WTC11 (cell line): ENCODE measurements at places on chromosomes 2 and 18. TPM values are rescaled to one million over a fixed set of nuclear protein-coding genes. Genes with fewer than 3 reads are reported as not detected.

The ARHGEF33 gene
- total RNA-seq: 0.42 to 0.57 TPM (median 0.50 TPM) in 3 replicates

The AMER3 gene
- 0.05 to 0.13 TPM (median 0.09 TPM) in 3 replicates for total RNA-seq

The SCYGR1 gene
- not detected in 3 replicates for total RNA-seq

The VWA3B gene
- total RNA-seq: not detected in 3 replicates

The SRD5A2 gene
- 0.05 to 0.07 TPM (median 0.05 TPM) in 3 replicates for total RNA-seq

The STARD6 gene
- 0.23 TPM in 1 of 3 replicates, not detected in the others for total RNA-seq

The CKAP2L gene
- 17.7 to 25.6 TPM (median 17.9 TPM) in 3 replicates for total RNA-seq

The PLEKHA3 gene
- total RNA-seq: 18.4 to 18.7 TPM (median 18.7 TPM) in 3 replicates
